Right forelimb (tissue), 1 donor: ENCODE measurements at places on chromosomes 7 and 10.

DNA sequence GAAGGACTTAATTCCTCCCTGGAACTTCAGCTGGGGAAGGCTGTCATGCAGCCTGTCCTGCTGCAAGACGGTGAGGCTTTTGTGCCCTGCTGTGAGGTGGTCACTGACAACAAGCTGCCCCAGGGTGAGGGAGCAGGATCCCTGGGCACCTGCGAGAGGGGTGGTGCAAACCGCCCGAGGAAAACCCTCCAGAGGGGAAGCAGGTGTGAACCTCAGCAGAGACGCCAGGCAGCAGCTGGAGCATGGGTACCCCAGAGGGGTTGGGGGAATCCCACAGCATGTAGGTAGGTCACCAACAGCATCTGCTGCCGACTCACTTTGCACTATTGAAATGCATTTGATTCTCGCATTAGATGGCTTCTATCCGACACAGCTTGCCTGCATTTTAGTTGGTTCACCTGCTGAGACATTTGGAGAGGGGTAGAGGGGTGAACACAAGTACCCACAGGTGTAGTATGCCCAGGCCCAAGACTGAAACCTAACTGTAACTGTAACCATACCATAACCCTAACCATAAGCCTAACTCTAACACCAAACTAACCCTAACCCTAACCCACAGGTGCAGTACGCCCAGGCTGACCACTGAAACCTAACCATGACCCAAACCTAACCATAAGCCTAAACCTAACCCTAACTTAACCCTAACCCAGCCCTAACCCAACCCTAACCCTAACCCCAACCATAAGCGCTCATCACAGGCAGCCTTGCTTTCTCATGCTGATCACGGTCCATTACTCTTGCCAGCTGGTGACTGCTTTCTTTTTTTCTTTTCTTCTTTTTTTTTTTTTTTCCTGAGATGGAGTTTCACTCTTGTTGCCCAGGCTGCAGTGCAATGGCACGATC is 85.9 kb downstream of the ELFN1 start:
- no peak for DNase-seq

DNA sequence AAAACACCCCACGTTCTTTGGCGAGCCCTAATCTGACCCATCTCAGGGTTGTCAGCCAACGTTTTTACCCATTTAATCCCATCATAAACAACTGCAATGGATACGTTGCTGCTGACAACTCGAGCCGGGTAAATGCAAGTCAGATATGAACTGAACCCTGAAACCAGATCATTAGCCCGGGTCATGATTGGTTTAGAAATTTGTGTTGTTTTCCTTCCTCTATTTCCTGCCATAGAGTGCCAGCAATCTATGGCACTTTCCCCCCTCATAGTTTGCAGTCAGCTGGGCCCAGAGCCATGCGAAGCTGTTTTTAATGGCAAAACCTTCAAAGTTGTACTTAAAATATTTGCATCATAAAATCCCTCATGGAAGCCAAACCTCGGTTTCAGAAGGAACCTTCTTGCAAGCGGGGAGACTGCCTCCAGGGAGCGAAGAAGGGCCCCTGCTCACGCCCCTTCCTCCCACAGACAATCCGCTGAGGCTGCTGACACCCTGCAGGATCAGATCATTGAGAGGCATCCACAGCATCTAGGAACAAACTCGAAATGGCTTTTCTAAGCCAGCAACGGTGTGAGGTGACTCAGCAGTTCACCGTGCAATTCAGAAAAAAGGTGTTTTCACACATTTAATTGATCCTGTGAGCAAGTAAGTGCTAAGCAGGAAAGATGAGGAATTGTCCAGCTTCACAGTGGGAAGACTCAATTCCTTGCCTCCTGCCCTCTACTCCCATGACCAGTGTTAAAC is 710.1 kb downstream of the PARD3 start:
- DNase-seq: no peak

DNA sequence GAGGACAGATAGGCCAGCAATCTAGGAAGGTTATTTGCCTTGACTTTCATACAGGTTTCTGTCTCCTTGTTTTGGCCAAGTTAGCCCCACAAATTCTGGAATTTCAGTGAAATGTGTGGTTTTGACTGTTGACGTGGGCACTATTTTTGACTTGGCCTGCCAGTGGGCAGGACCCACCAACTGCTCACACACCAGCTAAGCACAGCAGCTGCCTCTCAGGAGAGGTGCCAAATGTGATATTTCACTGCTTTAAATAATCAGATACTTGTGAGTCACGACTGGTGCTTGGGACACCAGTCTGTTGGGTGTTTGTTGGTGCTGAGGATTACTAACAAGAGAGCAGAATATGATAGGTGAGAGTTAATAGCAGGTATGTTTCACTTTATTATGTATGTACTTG is 409.7 kb upstream of the MTPN start:
- no peak for DNase-seq

DNA sequence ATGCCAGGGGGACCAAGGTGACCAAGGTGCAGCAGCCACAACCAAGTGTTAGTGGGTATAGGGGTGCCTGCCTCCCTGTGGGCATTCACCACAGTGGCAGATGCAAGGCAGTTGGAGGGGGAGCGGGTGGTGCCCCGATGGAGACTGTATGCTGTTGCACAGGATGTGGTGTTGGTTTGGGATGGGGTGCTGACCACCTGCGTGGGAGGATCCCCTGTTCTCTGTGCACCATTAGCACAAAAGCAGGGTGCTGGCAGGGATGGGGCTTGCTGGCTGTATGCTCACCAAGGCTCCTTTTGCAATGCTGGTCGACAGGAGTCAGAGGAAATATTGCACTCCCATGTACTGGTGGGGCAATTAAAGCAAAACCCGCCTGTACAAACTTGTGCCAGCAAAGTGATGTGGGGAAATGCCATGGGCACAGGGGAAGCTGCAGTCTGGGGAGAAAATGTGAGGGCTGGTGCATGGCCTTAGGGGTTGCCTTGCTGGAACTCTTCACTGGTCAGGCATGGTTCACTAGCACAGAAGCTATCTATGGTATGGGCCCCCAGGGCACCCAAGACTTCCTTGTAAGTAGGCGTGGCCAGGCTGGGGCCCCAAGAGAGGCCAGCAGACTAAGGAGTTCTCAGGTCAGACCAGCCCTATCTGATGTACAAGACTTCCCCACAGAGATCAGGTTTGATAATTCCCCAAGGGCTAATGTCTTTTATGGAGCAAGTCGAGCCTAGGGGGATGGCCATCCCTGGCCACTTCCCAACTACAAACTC is 51.9 kb upstream of the GNAT3 start:
- no peak for DNase-seq

GRCh38 chr7:28685242-28685643 is 272.9 kb downstream of the TRIL start:
- peak; percentile 57 for DNase-seq

- DNase-seq: no peak
These were observed 18.5 kb downstream of the ELMO1 start for GRCh38 chr7:37430171-37430570.

DNA sequence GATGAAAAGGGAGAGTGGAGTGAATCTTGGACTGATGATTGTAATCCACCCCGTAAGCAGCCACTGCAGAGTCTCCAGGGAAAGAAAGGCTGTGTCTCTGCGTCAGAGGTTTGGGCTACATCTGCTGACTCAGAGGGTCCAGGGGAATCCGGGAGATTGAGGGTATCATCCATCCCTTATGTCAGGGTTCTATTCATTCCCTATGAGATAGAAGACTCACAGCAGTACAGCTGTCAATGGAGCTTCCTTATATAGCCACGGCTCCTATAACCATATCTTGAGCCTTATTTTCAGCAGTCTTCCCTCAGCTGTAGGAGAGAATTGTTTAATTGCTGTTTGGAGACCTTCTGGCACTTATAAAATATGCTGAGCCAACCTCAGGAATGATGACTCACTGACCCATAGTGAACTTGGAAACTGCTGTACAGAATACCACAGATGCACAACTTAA is 558.2 kb upstream of the PFKP start:
- no peak for DNase-seq

DNA sequence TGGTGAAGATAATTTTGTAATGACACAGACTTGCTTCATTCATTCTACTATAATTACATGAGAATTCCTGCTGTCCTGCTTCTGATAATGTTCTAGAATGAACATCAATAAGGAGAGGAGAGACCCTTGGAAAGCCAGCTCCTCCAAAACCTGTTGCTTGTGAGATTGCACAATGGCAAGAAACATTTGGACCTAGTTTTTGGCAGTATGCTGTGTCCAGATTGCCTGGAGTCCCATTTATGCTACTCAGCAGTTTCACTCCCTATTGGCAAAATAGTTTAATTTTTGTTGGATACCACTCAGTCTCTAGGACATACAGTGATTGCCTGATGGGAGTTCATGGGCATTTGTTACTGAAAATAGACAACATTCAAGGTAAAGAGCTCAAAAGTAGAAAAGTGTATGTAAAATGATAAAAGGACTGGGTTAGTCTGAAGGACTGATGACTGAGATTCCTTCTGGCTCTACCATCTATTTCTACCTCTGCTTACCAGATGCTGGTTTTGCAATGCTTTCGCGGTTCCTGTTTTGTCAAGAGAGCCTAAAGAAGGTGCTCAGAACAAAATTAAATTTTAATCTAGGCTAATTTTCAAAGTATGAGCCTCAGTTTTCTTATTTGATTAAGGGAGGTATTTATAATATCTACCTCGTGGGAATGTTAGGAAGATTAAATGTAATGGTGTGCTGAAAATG is 8.0 kb upstream of the ACTR3B start:
- no peak for DNase-seq

DNA sequence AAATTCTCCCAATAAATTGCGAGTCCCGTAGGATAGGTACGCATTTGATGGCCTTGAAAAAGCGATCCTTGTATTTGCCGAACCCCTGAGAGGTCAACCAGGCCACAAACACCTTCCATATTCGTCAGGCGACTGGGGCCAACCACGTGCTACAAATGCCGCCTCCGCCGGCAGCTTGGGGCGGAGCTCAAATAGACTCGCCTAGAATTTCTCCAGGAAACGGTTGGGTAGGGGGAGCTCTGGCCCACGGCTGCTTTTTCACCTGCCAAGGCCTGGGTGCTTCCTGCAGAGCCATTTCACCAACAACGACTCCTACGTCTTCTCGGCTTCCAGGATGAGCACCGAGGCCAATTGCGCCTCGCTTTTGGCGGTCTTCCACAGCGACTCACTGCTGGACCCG is 53.4 kb upstream of the KIF5B start:
- no peak for DNase-seq
